HepG2 (cell line): ENCODE measurements at places on chromosomes 11 and 22. TPM values are rescaled to one million over a fixed set of nuclear protein-coding genes. Genes with fewer than 3 reads are reported as not detected.

GRCh38 chr11:7889985-7890384 is 41.1 kb downstream of the OR10A6 start:
- no peak for DNase-seq

- no peak for DNase-seq
Observed at GRCh38 chr11:13107544-13108044, 98.5 kb downstream of the RASSF10 start.

DNA sequence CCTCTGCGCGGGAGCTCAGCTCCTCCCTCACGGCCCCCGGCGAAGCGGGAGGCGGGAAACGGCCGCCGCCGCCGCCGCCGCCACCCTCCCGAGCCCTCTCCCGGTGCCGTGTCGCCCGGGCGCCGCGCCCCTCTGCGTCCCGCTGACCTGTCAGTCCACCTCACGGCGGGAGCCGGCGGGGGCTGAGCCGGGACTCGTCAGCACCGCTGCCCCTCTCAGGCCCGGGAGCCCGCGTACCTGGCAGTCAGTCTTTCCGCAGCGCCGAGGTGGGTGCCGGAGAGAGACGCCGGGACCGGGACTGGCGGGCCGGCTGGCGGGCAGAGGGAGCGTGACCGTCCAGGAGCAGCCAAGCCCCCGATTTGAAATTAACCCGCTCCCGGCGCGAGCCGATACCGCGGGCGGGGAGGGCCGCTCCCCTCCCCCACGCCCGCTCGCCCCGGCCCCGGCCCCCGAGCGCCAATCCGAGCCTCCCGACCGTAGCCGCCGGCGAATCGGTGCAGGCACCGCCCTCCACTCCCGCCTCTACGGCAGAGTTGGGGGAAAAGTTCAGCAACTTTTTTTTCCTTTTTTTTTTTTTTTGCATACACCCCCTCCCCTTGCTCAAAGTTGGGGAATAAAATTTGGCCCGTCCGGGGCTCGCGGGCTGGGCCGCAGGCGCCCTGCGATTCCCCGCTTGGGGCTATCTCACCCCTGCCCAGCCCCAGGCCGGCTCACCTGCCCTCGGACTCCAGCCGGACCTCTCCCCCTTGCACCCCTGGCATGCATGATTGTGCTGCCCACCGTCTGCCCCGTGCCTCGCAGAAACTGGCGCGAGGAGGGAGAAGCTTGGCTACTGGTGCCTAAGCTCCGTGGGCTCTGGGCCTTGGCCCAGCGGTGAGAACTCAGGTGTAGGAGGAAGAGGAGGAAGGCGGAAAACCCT is 774 bp upstream of the E2F8 start:
- DNase-seq, result no peak

GRCh38 chr22:23220485-23221350 is 40.4 kb downstream of the BCR start:
- DNase-seq, result no peak

DNA sequence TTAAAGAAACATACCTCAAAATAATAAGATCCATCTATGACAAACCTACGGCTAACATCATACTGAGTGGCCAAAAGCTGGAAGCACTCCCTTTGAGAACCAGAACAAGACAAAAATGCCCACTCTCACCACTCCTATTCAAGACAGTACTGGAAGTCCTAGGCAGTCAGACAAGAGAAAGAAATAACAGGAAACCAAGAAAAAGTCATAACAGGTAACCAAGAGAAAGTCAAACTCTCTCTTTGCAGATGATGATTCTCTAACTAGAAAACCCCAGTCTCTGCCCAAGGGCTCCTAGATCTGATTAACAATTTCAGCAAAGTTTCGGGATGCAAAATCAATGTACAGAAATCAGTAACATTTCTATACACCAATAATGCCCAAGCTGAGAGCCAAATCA is 35.6 kb downstream of the TMEM123 start:
- DNase-seq, result no peak

DNA sequence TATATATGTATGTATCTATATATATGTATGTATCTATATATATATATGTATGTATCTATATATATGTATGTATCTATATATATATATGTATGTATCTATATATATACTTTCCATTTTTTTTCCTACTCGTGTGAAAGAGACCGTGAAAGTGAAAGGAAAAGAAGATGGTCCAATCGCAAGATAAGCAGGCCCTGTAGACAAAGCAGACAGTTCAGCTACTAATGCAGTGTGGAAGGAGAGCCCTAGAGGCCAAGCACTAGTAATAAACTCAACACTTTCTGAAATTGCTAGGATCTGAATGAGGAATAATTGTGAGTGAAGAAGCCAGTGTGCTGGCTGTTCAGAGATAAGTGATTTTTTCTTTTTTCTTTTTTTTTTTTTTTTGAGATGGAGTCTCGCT is 47.2 kb downstream of the MCHR1 start:
- no peak for DNase-seq

- no peak for DNase-seq
Observed at GRCh38 chr22:22741843-22742242, 97.4 kb downstream of the GGTLC2 start.

DNA sequence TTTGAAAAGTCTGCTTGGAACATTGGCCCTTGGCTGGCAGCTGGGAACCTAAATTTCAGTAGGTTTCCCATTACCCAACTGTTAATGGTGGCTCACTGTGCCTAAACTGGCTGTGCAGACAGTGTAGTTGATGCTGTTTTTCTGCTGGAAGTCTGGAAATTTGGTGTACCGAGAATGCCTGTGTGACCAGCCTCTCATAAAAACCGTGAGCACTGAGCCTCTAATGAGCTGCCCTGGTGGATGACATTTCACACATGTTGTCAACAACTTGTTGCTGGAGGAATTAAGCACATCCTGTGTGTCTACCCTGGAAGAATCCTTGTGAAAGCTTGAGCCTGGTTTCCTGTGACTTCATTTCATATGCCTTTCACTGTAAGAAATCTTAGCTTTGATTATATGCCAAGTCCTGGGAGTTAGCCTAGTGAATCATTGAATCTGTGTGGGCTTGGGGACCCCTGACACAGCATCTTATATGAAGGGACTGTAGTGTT is 131.1 kb downstream of the LDLRAD3 start:
- no peak for DNase-seq

- no peak for DNase-seq
Observed at GRCh38 chr22:20514658-20515406, 7.4 kb downstream of the MED15 start.

DNA sequence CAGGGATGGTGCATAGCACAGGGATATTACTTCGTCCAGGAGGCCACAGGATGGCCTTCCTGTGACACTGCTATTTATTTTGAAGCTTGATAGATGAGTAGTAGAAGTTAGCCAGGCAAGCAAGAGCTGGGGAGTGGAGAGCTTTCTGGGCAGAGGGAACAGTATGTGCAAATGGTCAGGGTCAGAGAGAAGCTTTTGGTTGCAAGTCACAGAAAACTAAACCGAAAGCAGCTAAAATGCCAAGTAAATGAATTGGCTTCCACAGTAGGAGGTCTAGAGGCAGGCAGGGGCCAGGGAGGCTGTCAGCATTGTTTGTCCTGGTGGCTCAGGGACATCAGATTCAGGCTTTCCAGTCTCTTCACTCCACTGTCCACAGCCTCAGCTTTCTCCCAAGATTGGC is 247.5 kb downstream of the GRIK4 start:
- DNase-seq, result no peak

DNA sequence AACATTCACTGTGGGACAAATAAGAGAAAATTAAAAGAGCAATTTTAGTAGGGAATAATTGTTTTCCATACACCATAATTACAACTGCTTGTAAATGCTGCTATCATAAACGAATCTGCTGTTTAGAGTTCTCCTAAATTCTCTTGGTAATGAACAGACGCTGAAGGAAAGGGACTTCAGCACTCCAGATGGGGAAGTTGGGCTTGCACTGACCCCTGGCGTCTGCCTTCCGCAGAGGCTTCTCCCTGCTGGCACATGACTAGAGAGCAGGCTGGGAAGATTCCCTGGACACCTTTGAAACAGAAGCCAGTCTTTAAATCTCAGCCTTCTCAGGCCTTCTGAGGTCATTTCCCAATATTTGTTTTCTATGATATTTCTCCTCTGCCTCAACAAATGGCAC is 84.1 kb downstream of the NXPE2 start:
- peak; percentile 26 for DNase-seq

GRCh38 chr11:11808992-11809615 is 32.7 kb upstream of the USP47 start:
- no peak for DNase-seq

DNA sequence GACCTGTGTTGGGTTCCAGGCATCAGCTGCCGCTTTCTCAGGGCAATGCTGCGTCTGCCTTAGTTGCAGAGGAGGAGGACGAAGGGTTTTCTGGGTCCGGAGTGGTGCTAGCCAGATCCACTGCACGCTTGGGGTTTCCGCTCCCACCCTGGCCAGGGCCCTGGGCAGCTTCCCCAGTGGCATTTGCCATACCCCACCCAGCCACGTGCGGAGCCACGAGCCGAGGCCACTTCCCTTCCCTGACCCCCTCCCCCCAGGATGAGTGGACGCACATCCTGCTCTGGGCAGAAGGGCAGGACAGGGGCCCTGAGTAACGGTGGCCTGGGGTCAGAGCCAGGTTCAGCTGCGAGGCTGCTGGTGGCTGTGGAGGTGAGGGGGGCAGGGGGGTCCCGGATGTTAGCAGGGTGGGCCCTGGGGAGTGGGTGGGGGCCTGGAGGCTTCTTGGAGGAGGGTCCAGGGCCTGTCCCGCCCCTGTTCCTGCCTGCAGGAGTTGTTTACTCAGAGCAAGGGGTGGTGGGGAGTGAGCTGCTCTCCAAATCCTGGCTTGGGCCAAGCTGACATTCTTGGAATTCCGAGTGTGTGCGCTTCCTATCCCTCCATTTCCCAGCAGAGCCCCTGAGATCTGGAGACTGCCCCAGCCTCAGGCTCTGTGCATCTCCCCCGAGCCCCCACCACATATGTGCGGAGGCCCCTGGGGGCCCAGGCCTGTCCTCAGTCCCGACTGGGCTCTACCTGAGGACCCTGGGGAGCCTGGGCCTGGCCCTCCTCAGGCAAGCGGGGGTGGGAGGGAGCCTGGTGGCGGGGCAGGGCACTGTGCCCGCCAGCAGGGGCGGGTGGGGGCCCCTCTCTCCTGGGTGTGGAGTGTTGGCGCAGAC is 1.4 kb downstream of the TSPAN4 start:
- DNase-seq, result peak; percentile 89

GRCh38 chr22:45480717-45481116 is 22.0 kb upstream of the FBLN1 start:
- no peak for DNase-seq

DNA sequence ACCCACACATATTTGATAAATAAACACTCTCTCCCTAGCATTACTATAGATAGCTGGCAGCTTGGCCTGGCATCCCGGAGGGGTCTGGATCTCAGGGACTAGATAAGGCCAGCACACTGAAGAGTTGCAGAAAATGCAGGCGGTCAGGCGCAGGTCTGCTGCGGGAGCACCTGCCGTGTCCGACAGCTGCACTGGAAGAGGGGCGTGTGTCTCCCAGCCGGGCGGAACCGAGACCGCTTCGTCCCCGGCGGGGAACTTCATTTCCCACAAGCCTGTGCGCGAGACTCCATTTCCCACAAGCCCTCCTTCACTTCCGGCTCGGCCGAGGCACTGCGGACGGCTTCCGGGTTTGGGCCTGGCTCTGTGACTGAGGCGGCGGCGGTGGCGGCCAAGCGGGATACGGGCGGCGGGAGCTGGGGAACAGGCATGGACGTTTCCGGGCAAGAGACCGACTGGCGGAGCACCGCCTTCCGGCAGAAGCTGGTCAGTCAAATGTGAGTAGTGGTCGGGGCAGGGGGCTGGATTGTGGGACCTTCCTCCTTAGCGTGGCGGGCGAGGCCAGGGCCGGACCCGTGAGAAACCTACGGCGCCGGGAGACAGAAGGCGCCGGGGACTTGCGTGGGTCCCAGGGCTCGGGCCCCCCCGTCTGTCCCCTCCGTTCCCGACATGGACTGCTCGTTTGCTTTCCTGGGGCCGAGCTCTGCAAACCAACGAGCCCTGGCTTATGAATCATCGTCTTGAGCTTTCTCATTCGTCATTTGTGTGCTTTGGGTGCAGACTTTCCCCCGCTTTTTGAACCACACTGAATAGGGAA is at the start of gene MED15:
Gene MED15, plus strand, starts transcription at position 358 of the 814 bp plus-strand sequence. Its CDS starts 69 bp downstream, at position 427.
- peak; percentile 87 for DNase-seq

GRCh38 chr11:28666632-28667031 is 558.4 kb downstream of the METTL15 start:
- DNase-seq, result no peak

- DNase-seq, result no peak
Observed at GRCh38 chr11:122812638-122813037, 25.7 kb upstream of the CRTAM start.

KIF18A gene
- total RNA-seq, result 14.4 and 22.8 TPM in 2 replicates

TMA7B gene
- total RNA-seq, result not detected in 2 replicates

TPST2 gene
- total RNA-seq, result 9.2 and 15.2 TPM in 2 replicates

TCN2 gene
- 0.31 TPM in 1 of 2 replicates, not detected in the other for total RNA-seq

TSSK2 gene
- total RNA-seq, result not detected in 2 replicates

MUC5AC gene
- total RNA-seq, result not detected in 2 replicates

RFPL2 gene
- total RNA-seq, result not detected in 2 replicates

DRD4 gene
- 0.13 TPM in 1 of 2 replicates, not detected in the other for total RNA-seq
